ENCODE measurements at places on chromosomes 4 and X.

GRCh38 chrX:9542761-9543111 lies 77.9 kb downstream of the TBL1X start:
- no peak for DNase-seq

GRCh38 chrX:137151403-137151802 lies 117.6 kb upstream of the GPR101 start:
- no peak for DNase-seq

- peak; percentile 77 for DNase-seq
Measured at GRCh38 chrX:53281321-53281822, at the start of gene IQSEC2. Gene IQSEC2 (minus strand): TSS chrX:53281584.

GRCh38 chr4:924107-925096 lies 7.7 kb downstream of the GAK start:
- DNase-seq: peak; percentile 47

Data from AG20443 (cell line).